ENCODE measurements at places on chromosomes 6 and 20.

GRCh38 chr20:45962031-45962755, 9.8 kb downstream of the ZNF335 start:
- H3K27me3 ChIP-seq = no peaks in the 10 kb centered on the region
- H3K27ac ChIP-seq = no peak overlapping the region
- no peak overlapping the region for H3K4me3 ChIP-seq
- H3K4me1 ChIP-seq = no peaks in the 10 kb centered on the region

DNA sequence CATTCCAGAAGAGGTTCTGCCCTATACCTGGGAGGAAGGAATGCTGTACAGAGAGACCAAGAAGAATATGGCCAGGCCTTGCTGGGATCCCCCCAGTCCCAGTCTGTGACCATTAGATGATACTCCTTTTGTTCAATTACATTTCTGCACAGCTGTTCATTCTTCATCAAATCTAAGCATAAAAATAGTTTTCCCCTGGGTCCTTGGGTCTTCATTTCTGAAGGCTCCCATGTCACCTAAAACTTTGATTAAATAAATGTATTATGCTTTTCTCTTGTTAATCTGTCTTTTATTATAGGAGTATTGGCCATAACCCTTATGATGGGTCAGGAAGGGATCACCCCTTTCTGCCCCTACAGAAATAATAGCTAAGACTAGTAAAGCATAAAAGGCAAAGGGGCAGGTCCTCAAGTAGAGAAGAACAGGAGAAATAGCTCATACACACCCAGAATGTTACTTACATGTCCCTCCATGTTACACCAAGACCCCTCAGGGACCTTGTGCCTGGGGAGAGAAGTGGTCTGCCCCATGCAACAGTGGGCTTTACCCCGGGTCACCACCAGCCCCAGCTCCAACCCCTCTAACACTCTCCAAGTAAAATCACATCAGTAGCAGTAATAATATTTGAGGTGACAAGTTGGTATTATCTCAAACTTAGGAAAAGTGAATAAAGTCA, 2.1 kb upstream of the LTA start:
- no peaks in the 10 kb centered on the region for H3K4me1 ChIP-seq
- H3K27ac ChIP-seq = no peak overlapping the region
- H3K27me3 ChIP-seq = peaks cover 7% of the 10 kb centered on the region
- H3K4me3 ChIP-seq = no peak overlapping the region
- no peaks in the 10 kb centered on the region for H3K36me3 ChIP-seq

DNA sequence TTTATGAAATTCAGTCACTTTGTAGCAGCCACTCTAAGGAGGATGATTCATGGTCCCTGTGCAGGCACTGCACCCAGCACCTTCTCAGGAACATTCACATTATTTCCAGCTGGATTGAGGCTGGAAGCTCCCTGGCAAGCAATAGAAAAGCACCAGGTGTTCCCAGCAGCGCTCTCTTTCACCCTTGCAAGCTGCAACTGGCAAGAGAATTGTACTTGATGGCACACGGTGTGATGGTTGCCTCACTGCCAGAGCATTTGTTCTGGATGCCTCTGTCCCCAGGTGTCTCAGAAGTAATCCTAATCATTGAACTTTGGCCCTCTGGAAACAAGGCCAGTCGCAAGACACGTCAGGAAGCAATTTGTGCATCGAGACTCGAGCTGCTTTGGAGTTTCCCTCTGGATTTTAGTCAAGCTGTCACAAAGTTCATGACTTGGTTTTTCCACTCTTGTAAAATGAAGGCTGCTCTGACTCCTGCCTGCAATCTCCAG, 24.9 kb upstream of the PHACTR2 start:
- no peak overlapping the region for H3K4me3 ChIP-seq
- DNase-seq = no peak
- H3K27ac ChIP-seq = no peak overlapping the region
- peaks cover 11% of the 10 kb centered on the region for H3K4me1 ChIP-seq
- H3K36me3 ChIP-seq = peaks cover 2% of the 10 kb centered on the region
- no peaks in the 10 kb centered on the region for H3K27me3 ChIP-seq

GRCh38 chr6:131651782-131652181, 14.7 kb downstream of the ENPP3 start:
- no peak overlapping the region for H3K4me3 ChIP-seq
- H3K27ac ChIP-seq = no peak overlapping the region
- no peaks in the 10 kb centered on the region for H3K36me3 ChIP-seq
- peaks cover 3% of the 10 kb centered on the region for H3K27me3 ChIP-seq
- no peak for DNase-seq
- no peaks in the 10 kb centered on the region for H3K4me1 ChIP-seq

GRCh38 chr6:144415014-144415413, 129.9 kb downstream of the UTRN start:
- H3K4me1 ChIP-seq = peaks cover 13% of the 10 kb centered on the region
- H3K27me3 ChIP-seq = no peaks in the 10 kb centered on the region
- DNase-seq = no peak
- no peak overlapping the region for H3K27ac ChIP-seq

DNA sequence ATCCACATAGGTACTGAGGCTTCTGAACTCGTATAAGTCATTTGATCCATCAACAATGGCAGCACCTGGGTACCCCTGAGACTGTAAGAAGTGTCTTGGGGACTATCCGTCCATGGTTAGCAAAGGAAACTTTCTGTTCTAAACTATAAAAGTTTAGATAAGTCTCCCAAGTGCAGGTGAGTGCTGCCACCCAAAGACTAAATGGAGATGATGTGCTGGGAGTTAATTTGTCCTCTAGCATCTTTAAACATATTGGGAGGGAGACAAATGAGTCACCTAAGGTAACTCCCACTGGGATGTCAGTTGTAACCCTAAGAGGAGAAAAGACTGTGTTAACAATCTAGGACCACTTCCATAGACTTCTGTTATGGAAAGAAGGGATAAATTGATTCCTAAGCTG, 6.2 kb downstream of the BEND6 start:
- no peak for DNase-seq
- peaks cover 22% of the 10 kb centered on the region for H3K4me1 ChIP-seq
- H3K36me3 ChIP-seq = no peaks in the 10 kb centered on the region
- no peaks in the 10 kb centered on the region for H3K27me3 ChIP-seq

GRCh38 chr6:43077333-43077809, 1.3 kb downstream of the PTK7 start:
- H3K36me3 ChIP-seq = peaks cover 12% of the 10 kb centered on the region
- peak overlapping the region; percentile 86 for H3K4me3 ChIP-seq
- H3K27me3 ChIP-seq = no peaks in the 10 kb centered on the region
- H3K4me1 ChIP-seq = peaks cover 42% of the 10 kb centered on the region

GRCh38 chr6:21390532-21391213, 202.9 kb upstream of the SOX4 start:
- no peak overlapping the region for H3K4me3 ChIP-seq
- H3K27me3 ChIP-seq = no peaks in the 10 kb centered on the region
- peaks cover 35% of the 10 kb centered on the region for H3K4me1 ChIP-seq
- DNase-seq = no peak

DNA sequence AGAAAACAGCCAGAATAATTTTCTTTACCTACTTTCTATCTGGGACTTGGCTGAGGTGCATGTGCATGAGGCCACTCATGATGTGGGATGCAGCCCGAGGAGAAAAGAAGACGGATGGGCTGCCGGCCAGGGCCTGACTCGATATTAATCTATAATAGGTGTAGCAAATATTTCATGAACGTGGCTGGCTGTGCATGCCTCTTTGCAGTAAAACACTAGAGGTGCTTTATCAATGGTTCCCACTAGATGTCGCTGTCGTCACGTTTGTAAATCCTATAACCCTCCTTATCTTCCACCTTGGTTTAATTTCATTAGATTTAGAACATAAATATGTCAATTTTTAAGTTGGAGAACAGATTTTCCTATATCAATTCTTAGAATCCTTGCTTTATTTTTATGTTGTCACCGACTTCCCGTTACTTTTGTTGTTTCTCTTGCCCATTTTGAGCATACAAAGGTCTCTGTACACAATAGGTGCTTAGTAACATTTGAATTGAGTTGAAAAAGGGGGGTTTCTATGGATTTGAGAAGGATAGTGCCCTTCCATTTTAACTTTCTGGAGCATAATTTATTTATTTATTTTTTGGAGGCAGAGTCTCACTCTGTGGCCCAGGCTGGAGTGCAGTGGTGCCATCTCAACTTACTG, 19.6 kb upstream of the FERMT1 start:
- H3K27me3 ChIP-seq = peaks cover 13% of the 10 kb centered on the region
- peaks cover 5% of the 10 kb centered on the region for H3K4me1 ChIP-seq
- no peak overlapping the region for H3K27ac ChIP-seq
- H3K4me3 ChIP-seq = no peak overlapping the region
- no peaks in the 10 kb centered on the region for H3K36me3 ChIP-seq
- no peak for DNase-seq

DNA sequence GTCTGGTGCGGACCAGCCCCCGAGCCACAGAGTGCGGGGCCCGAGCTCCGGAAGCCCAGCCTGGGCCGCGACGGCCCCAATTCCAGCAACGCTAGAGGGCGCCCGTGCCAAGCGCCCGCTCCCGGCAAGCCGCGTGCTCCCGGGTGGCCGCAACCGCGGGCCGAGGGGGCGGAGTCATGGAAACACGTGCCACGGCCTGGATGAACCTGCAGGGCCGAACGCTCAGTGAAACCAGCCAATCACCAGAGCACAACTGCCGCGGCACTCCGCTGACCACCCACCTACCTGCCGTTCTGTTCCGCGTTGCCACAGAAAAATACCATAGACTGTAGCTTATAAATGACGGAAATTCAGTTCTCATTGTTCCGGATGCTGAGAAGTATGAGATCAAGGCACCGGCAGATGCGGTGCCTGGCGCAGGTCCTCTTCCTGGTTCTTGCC, 85.7 kb upstream of the FOXC1 start:
- H3K27me3 ChIP-seq = peaks cover 46% of the 10 kb centered on the region
- peak; percentile 69 for DNase-seq
- H3K36me3 ChIP-seq = no peaks in the 10 kb centered on the region
- H3K4me3 ChIP-seq = no peak overlapping the region

GRCh38 chr6:125858427-125859320, 67.9 kb downstream of the NCOA7 start:
- no peak overlapping the region for H3K27ac ChIP-seq
- H3K4me1 ChIP-seq = peaks cover 5% of the 10 kb centered on the region
- peak; percentile 34 for DNase-seq
- H3K27me3 ChIP-seq = no peaks in the 10 kb centered on the region

GRCh38 chr6:5447921-5448320, 186.6 kb downstream of the FARS2 start:
- no peaks in the 10 kb centered on the region for H3K36me3 ChIP-seq
- H3K27ac ChIP-seq = no peak overlapping the region
- H3K27me3 ChIP-seq = no peaks in the 10 kb centered on the region

- H3K27me3 ChIP-seq = no peaks in the 10 kb centered on the region
- H3K4me3 ChIP-seq = no peak overlapping the region
- H3K36me3 ChIP-seq = peaks cover 2% of the 10 kb centered on the region
Measured at GRCh38 chr6:124955108-124955856, 7.0 kb upstream of the RNF217 start.

GRCh38 chr6:20907486-20908071, 373.3 kb downstream of the CDKAL1 start:
- no peaks in the 10 kb centered on the region for H3K4me1 ChIP-seq
- H3K27me3 ChIP-seq = no peaks in the 10 kb centered on the region
- H3K27ac ChIP-seq = no peak overlapping the region
- no peak for DNase-seq
- H3K36me3 ChIP-seq = peaks cover 13% of the 10 kb centered on the region

DNA sequence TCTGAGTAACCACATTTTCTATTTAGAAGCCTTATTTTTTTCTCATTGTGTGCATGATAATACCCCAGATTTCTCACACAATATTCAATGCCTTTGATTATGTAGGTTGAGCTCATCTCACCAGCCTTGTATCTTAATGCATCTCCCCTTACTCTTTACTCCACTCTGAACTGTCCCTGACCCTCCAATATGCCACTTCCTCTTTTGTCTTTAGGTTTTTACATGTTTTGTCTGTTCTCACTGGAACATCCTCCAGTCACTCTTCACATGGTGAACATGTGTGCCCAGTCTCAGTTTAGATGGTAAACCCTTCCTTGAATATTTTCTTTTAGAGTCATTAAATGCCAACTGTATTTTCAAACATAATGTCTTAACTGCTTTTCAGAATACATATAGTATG, 392.9 kb upstream of the IMPG1 start:
- H3K36me3 ChIP-seq = peaks cover 4% of the 10 kb centered on the region
- no peak overlapping the region for H3K27ac ChIP-seq
- H3K27me3 ChIP-seq = no peaks in the 10 kb centered on the region
- no peak overlapping the region for H3K4me3 ChIP-seq

- DNase-seq = no peak
- H3K36me3 ChIP-seq = no peaks in the 10 kb centered on the region
- peaks cover 17% of the 10 kb centered on the region for H3K4me1 ChIP-seq
- peaks cover 11% of the 10 kb centered on the region for H3K27me3 ChIP-seq
Measured at GRCh38 chr6:114172576-114173260, 170.1 kb downstream of the HS3ST5 start.

- DNase-seq = no peak
- H3K36me3 ChIP-seq = no peaks in the 10 kb centered on the region
- H3K4me1 ChIP-seq = peaks cover 25% of the 10 kb centered on the region
- peak overlapping the region; percentile 93 for H3K4me3 ChIP-seq
- H3K27ac ChIP-seq = peak overlapping the region; percentile 97
Measured at GRCh38 chr6:34792605-34793500, 970 bp downstream of the BLTP3A start.
